SK-N-SH (cell line): ENCODE measurements at places on chromosomes 5 and 9. TPM values are rescaled to one million over a fixed set of nuclear protein-coding genes. Genes with fewer than 3 reads are reported as not detected.
A peak's percentile ranks its signal among the peaks of the same experiment; 100 is the strongest.

The ENTREP1 gene
- polyA plus RNA-seq: not detected in 2 replicates

DNA sequence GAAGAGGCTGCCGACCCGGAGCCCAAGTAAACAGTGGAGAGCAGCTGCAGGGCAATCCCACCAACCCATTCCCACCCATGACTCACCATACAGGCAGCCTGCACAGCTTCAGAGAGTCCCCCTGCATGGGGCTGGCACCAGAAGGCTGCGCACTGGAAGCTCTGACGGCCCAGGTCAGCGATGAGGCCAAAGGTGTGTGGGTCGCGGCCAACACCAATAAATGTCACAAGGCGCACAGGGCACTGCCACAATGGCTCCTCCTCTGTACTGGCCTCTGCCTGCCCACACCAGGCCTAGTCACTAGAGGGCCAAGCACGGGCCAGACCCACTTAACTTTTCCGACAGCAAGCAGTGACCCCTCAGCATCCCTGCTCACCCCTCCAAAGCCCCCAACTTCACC is 3.0 kb upstream of the SRA1 start:
- H3K4me3 ChIP-seq: no peak overlapping the region
- peaks cover 17% of the 10 kb centered on the region; the same call in 1 of the 2 replicates for H3K36me3 ChIP-seq
- H3K27me3 ChIP-seq: no peaks in the 10 kb centered on the region
- H3K27ac ChIP-seq: no peak overlapping the region

- DNase-seq: peak; percentile 75
- H3K4me1 ChIP-seq: no peaks in the 10 kb centered on the region
- H3K4me3 ChIP-seq: peak overlapping the region; percentile 82
- peaks cover 6% of the 10 kb centered on the region; the same call in 1 of the 2 replicates for H3K27me3 ChIP-seq
- H3K27ac ChIP-seq: no peak overlapping the region
Observed at GRCh38 chr5:69492923-69493395, 369 bp downstream of the OCLN start.

- H3K36me3 ChIP-seq: no peaks in the 10 kb centered on the region
- no peak overlapping the region for H3K27ac ChIP-seq
- no peak overlapping the region for H3K4me3 ChIP-seq
- DNase-seq: no peak
Observed at GRCh38 chr9:61668846-61669245, 479.0 kb downstream of the SPATA31A7 start.

GRCh38 chr9:111598733-111599091 is 735 bp downstream of the PTGR1 start:
- no peak for DNase-seq
- H3K27ac ChIP-seq: no peak overlapping the region
- H3K27me3 ChIP-seq: no peaks in the 10 kb centered on the region
- peaks cover 20% of the 10 kb centered on the region for H3K36me3 ChIP-seq
- no peaks in the 10 kb centered on the region; the same call in 1 of the 2 replicates for H3K4me1 ChIP-seq
- peak overlapping the region; percentile 54 for H3K4me3 ChIP-seq
